ENCODE measurements at places on chromosomes 4 and X. TPM values are rescaled to one million over a fixed set of nuclear protein-coding genes. Genes with fewer than 3 reads are reported as not detected.

CSN1S1 gene
- not detected for total RNA-seq

DNA sequence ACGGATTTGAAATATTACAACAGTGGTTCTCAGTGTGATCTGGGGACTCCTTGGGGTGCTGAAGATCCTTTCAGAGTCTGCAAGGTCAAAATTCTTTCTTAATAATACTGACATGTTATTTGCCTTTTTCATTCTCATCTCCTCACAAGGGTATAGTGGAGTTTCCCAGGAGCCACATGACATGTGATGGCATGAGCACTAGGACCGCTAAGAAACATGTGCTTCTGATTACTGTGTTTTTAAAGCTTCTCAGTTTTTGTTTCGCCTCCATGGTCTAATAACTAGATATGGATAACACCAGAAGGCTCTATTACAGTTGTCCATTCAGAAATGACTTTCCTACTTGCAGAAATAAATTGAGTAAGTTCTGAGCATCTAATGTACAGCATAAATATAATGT, 156.1 kb downstream of the RAB28 start:
- H3K36me3 ChIP-seq: peaks cover 13% of the 10 kb centered on the region
- peaks cover 37% of the 10 kb centered on the region for H3K4me1 ChIP-seq
- H3K27ac ChIP-seq: no peak overlapping the region
- DNase-seq: no peak

DNA sequence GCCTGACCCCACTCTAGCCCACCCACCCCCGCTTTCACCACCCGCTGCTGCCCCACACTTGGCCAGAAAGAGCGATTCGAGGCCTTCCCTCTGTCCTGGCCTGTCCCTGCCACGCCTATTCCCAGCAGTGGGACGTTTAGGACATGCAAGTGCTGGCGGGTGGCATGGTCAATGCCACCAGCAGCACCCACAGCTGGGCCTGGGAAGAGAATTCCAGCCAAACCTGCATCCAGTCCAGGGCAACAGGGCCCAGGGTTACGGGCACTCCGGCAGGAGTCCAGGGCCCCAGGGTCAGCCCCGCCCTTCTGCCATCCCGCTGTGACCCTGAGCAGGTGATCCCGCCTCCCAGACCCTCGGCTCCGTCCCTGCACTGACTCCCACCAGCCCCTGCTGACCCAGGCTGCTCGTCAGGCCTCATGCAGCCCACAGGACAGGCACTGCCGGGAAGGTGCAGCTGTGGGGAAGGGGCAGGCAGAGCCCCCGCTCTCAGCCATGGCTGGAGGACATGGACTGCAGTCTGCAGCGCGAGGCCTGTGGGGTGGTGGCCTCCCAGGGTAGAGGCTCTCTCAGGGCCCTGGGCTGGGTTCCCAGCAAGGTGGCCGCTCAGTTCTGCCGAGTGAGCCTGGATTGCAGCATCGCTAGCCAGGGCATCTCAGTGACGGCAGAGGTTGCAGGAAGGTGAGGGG, 6.8 kb upstream of the HTRA3 start:
- peaks cover 3% of the 10 kb centered on the region for H3K27me3 ChIP-seq
- H3K4me1 ChIP-seq: peaks cover 17% of the 10 kb centered on the region
- H3K36me3 ChIP-seq: no peaks in the 10 kb centered on the region
- H3K27ac ChIP-seq: no peak overlapping the region
- H3K4me3 ChIP-seq: no peak overlapping the region

GRCh38 chr4:180866933-180867643, 1376.1 kb upstream of the TENM3 start:
- no peak overlapping the region for H3K4me3 ChIP-seq
- peaks cover 4% of the 10 kb centered on the region for H3K4me1 ChIP-seq
- no peaks in the 10 kb centered on the region for H3K36me3 ChIP-seq
- no peak overlapping the region for H3K27ac ChIP-seq
- DNase-seq: no peak

TSC22D3 gene
- 22.3 TPM for total RNA-seq

DNA sequence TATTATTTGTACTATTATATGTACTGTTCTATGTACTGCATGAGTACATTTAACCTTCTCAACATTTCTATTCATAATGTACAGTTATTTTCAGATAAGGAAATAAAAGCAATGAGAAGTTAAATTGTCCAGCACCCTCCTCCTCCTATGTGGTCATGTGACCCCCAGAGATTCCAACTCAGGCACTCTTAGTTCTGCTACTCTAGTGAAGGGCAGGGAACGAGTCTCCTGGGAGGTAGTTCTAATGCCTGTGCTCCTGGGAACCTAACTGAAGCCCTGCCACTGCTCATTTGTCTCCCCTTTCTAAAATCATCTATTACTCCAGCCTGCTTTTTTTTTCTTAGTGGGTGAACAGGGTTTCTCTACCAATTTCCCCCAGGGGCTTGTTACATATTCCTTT, 105.9 kb upstream of the GPRIN3 start:
- H3K4me1 ChIP-seq: peaks cover 11% of the 10 kb centered on the region
- no peaks in the 10 kb centered on the region for H3K36me3 ChIP-seq
- no peak for DNase-seq
- H3K27ac ChIP-seq: no peak overlapping the region
- H3K4me3 ChIP-seq: no peak overlapping the region

EDA2R gene
- total RNA-seq: 3.6 TPM

DNA sequence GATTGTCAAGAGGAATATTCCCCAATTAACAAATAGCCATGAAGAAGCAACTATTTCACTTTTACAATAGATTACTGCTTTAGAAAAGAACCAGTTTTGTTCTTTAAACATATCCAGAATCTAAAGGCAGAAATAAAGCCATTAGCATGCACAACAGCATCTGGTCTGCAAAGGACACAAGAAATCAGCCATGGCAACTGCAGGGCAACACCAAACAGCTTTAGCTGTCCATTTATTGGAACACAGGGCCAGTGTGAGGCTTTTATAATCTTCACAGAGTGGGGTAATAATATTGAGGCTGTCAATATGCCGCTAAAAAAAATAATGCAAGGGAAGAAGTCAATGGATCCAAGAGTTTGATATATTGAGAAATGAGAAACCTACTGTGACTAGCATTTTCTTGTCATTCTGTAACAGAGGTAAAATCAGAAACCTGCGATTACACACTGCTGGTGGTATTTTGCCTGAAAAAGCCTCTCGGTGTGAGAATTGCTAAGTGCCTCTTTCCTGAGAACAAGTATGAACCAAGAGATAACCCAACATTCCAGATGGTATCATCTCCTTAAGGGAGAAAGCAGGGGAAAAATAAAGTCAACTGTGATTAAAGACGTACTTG, 2.7 kb upstream of the BANK1 start:
- peaks cover 19% of the 10 kb centered on the region for H3K27me3 ChIP-seq
- no peak overlapping the region for H3K27ac ChIP-seq
- no peak overlapping the region for H3K4me3 ChIP-seq
- peaks cover 30% of the 10 kb centered on the region for H3K4me1 ChIP-seq
- DNase-seq: no peak

RHOXF2B gene
- total RNA-seq: not detected

- H3K27me3 ChIP-seq: no peaks in the 10 kb centered on the region
- peaks cover 16% of the 10 kb centered on the region for H3K36me3 ChIP-seq
- H3K4me3 ChIP-seq: no peak overlapping the region
- H3K27ac ChIP-seq: no peak overlapping the region
- no peak for DNase-seq
Observed at GRCh38 chrX:71545364-71545763, 12.5 kb downstream of the OGT start.

DNA sequence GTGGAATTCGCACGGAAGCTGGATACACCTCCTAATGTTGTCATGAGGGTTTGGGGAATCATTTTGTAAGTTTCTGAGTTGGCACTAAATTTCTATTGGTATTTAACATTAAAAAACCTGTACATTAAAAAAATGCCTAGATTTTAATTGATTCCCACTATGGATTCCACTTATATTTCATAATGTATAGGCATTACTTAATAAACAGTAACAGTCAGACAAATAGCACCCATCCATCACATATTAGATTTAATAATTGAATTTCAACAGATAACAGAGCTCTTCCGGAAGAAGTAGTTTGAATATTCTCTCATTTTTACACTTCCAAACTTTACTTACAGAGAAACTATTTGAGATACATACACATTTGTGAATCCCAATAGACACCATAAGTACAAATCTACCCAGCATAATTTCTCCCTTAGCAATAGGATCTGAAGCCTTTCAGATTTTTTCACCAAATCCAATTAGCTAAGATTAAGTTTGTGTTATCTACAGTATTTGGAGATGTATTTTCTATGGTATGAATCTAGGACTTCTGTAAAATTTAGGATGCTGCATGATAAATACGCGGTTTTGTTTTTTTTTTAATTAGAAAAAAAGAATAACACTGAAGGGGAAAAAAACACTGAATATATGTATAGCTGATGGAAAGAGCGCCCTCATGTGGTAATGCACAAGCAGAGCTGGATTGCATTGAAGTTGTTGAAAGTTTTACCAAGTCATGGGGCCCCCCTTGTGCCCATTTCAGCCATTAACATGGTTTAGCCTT, 12.2 kb upstream of the ODAM start:
- peaks cover 8% of the 10 kb centered on the region for H3K4me1 ChIP-seq
- peaks cover 1% of the 10 kb centered on the region for H3K27me3 ChIP-seq
- no peaks in the 10 kb centered on the region for H3K36me3 ChIP-seq
- no peak overlapping the region for H3K27ac ChIP-seq

GRCh38 chrX:130196466-130196865, 24.7 kb downstream of the RAB33A start:
- H3K36me3 ChIP-seq: peaks cover 5% of the 10 kb centered on the region
- H3K27me3 ChIP-seq: no peaks in the 10 kb centered on the region
- H3K27ac ChIP-seq: no peak overlapping the region
- peaks cover 3% of the 10 kb centered on the region for H3K4me1 ChIP-seq

DNA sequence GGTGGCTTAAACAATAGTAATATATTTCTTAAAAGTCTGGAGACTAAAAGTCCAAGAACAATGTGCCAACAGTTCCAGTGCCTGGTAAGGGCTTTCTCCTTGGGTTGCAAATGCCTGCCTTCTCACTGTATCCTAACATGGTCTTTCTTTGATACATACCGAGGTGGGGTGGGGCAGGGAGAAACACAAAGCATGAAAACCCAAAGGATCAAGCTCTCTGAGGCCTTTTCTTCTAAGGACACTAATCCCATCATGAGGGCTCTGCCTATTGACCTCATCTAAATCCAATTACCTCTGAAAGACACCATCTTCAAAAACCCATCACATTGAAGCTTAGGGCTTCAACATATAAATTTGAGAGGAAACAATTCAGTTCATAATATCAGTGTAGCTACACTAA, 311.3 kb downstream of the GRID2 start:
- H3K27me3 ChIP-seq: no peaks in the 10 kb centered on the region
- no peak overlapping the region for H3K4me3 ChIP-seq
- DNase-seq: no peak

- peaks cover 2% of the 10 kb centered on the region for H3K36me3 ChIP-seq
- DNase-seq: no peak
- peaks cover 40% of the 10 kb centered on the region for H3K4me1 ChIP-seq
- H3K27ac ChIP-seq: no peak overlapping the region
- no peak overlapping the region for H3K4me3 ChIP-seq
Observed at GRCh38 chrX:63755892-63756291, 29.1 kb downstream of the ARHGEF9 start.

XPNPEP2 gene
- 0.32 TPM for total RNA-seq

SLC38A5 gene
- total RNA-seq: 8.8 TPM

DNA sequence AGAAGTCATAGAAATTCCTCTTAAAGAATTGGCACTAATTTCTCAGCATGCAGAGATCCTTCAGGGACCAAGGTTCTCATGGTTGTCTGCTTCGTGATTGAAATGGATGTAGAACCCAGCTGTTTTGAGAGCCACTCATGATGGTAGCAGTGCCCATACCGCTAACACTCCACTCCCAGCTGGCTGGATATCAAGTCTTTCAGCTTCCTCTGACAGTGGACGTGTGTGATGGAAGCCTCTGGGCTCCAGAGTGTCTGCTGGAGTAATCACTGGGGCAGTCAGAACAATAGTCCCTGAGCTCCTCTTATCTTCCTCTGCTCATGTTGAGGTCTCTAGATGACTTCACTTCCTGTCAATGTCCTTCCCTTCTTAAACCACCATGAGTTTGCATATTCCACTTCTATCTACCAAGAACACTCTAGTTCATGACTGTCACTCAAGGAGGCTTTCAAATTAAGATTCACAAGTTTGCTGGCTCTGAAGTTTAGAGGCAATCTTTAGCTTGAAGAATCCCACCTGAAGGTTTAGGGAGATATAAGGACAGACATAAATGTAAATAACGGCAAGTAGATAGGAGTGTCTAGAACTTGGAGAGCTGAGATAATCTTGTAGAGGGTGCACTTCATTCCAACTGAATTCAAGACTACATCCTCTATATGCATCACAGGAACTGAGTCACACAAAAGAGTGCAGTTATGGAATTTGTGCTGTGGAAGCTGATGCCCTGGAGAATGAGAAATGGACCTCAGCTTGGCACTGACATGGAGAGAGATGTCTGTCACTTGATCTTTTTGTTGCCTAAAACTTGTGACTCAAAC, 64.5 kb upstream of the WDR1 start:
- H3K27ac ChIP-seq: no peak overlapping the region
- H3K4me3 ChIP-seq: no peak overlapping the region
- H3K4me1 ChIP-seq: no peaks in the 10 kb centered on the region
- H3K27me3 ChIP-seq: peaks cover 17% of the 10 kb centered on the region
- H3K36me3 ChIP-seq: no peaks in the 10 kb centered on the region

DNA sequence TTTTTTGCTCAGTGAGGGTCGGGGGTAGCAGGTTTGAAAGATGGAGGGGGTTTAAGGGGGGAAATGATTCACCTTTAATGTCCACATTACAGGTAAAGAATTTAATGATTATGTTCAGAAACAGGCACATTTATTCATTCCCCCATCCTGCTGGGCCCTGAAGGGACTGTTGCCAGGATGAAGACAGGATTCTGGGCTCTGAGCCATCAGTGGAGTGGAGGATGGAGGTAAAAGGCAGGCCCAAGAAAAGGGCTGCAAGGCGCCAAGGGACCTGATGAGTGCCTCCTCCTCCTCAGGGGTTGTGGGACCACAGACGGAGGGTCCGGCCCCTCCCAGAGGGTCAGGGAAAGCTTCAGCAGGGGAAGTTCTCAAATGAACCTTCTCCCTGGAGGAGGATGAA, 40.4 kb upstream of the PROM1 start:
- no peaks in the 10 kb centered on the region for H3K4me1 ChIP-seq
- DNase-seq: no peak
- H3K36me3 ChIP-seq: no peaks in the 10 kb centered on the region

- no peak for DNase-seq
- peak within 1 kb of the TSS; percentile 97 for H3K4me3 ChIP-seq
- H3K4me1 ChIP-seq: peaks cover 13% of the 10 kb centered on the region
- no peaks in the 10 kb centered on the region for H3K27me3 ChIP-seq
- no peaks in the 10 kb centered on the region for H3K36me3 ChIP-seq
Observed at GRCh38 chrX:48957477-48957826, at the start of gene OTUD5. Gene OTUD5 (minus strand): TSS chrX:48957607. CDS start chrX:48957570, 37 bp downstream.

- H3K36me3 ChIP-seq: peaks cover 6% of the 10 kb centered on the region
- no peak overlapping the region for H3K4me3 ChIP-seq
- peaks cover 15% of the 10 kb centered on the region for H3K4me1 ChIP-seq
- H3K27me3 ChIP-seq: no peaks in the 10 kb centered on the region
Observed at GRCh38 chrX:54825716-54826438, 18.3 kb downstream of the MAGED2 start.

DNA sequence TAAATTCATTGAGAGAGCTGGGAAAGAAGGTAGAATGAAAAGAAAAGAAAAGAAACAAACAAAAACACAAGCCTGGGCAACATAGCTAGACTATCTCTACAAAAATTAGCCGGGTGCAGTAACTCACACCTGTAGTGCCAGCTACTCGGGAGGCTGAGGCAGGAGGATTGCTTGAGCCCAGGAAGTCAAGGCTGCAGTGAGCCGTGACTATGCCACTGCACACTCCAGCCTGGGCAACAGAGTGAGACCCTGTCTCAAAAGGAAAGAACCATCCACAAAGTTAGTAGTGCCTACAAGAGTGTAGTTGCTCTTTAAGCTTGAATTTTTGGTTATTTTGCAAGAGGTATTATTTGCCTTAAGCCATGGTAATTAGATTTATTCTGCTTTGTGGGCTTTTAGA, 157.7 kb downstream of the CBR4 start:
- peaks cover 42% of the 10 kb centered on the region for H3K4me1 ChIP-seq
- peaks cover 23% of the 10 kb centered on the region for H3K36me3 ChIP-seq
- no peak overlapping the region for H3K4me3 ChIP-seq
- H3K27ac ChIP-seq: no peak overlapping the region

Data from neural crest cell (in vitro differentiated cells).